NCI-H2029 (cell line): ENCODE measurements at places on chromosomes 7 and 10.

DNA sequence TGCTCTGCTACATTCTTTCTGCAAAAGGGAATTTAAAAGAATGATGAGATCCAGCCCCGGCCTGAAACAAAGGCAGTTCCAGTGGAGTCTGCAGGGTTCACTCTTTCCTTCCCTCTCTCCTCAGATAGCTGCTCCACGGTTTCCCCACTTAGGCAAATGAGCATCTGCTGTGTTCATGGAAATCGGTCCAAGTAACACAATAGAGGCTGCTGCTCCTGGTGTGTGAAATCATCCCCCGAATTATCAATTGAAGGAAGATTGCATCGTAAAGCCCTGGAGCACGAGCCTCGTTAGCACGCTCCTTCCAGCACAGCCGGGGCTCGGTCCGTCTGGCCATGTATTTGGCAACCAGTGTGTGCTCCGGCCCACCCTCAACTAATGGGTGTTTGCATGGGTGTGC lies 108.3 kb upstream of the DPP6 start:
- DNase-seq = no peak

DNA sequence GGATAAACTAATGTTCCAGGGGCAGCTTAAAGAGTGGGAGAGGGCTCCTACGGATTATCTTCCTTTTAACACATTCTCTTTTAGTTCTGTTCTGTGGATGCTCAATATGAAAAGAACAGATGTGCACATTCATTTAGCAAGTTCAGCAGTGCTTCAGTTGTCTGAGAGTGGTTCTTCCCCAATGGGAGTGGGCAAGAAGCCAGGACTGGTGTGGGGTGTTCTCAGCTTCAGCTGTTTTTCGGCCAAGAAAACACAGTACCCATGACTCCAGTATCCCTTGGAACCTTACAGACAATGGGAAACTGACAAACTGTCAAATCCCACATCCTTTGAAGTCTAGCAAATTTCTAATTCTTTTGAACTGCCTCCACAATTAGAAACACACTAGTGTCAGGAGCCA lies 71.5 kb upstream of the LRRC17 start:
- no peak for DNase-seq

GRCh38 chr10:58341947-58342346 lies 7.1 kb downstream of the UBE2D1 start:
- no peak for DNase-seq

GRCh38 chr10:43265799-43266721 lies 805 bp downstream of the RASGEF1A start:
- DNase-seq = no peak

GRCh38 chr7:35380739-35381224 lies 126.9 kb upstream of the TBX20 start:
- no peak for DNase-seq

GRCh38 chr10:7744307-7744706 lies 41.2 kb downstream of the ITIH2 start:
- DNase-seq = no peak

DNA sequence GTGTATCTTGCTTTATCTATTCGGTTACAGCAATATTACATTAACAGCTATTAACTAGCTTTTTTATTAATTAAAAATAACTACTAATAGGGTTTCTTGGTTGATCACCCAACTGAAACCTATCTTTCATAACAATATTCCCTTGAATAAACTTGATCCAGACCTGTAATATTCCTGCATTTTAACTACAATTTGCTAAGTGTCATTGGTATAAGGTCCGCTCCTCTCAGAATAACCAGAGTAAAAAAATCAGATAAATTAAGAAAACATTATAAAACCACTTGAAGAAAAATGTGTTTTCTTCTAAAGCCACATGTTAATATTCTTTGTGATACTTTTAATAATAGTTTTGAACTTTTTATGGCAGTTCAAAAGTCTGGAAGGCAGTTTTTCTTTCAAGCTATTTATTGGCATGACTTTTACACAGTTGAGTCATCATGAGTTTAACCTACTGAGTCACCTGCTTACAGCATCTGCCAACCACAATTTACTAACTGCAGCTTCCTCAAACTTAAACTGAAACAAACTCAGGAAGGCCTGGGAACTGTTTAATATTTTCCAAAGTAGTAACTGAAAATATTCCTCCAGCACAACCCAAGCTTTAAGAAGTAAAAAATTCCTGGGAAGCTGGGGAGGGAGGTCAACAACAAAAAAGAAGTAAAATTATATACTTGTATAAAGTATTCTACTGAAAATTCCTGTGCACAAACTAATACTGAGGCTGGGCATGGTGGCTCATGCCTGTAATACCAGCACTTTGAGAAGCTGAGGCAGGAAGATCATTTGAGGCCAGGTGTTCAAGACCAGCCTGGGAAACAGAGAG lies 103.2 kb downstream of the NRBF2 start:
- DNase-seq = no peak

- no peak for DNase-seq
Measured at GRCh38 chr7:7521259-7521658, 14.4 kb downstream of the COL28A1 start.

- DNase-seq = no peak
Measured at GRCh38 chr7:140005341-140005740, 57.4 kb downstream of the PARP12 start.

GRCh38 chr10:7408291-7409044 lies 2.4 kb downstream of the SFMBT2 start:
- DNase-seq = no peak

- DNase-seq = no peak
Measured at GRCh38 chr10:73646598-73647041, 5.3 kb upstream of the MYOZ1 start.

GRCh38 chr10:102185811-102186527 lies 33.8 kb downstream of the NOLC1 start:
- no peak for DNase-seq

- DNase-seq = no peak
Measured at GRCh38 chr7:144720149-144720548, 115.7 kb downstream of the TPK1 start.

DNA sequence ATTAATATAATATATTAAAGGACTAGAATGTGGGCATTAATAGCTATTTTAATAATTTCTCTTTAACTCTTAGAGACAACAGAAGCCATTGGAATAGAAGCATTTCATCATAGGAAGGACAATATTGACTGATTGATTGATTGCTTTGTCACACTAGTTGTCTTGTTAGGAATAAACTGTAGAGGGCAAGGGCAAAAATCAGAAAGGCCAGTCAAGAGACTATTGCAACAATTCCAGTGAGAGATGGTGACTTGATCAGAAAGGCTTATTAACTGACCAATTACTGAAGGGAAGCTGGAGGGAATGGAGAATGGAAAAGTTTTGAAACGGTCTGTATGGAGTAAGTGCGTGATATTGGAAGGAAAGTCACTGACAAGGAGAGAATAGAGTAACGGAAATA lies 87.3 kb downstream of the RUNDC3B start:
- no peak for DNase-seq

- no peak for DNase-seq
Measured at GRCh38 chr7:66952343-66953043, 31.5 kb downstream of the TMEM248 start.

- DNase-seq = no peak
Measured at GRCh38 chr10:15045380-15045779, 1.6 kb downstream of the OLAH start.

DNA sequence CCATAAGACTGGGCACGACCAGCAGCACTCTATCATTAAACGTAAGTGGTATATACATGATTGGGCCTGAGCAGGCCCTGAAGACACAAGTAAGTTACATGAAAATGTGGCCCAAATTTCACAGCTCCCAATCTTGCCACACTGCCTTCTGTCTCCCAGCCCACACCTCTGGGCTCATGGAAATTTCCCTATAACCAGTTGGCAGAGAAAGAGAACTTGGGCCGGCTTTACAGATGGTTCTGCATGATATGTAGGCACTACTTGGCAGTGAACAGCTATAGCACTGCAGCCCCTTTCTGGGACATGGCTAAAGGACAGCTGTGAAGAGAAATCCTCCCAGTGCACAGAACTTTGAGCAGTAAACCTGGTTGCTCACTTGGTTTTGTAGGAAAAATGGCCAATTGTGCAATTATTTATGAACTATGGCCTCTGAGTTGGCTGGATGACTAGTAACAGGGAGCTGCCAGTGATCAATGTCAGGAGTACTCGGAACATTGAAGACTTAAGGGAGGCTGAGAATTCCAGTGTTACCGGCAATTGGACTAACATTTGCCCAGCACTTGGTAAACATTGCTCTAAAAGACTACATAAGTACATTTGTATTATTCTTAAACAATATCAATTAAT lies 1006.6 kb upstream of the LRRN3 start:
- no peak for DNase-seq

- no peak for DNase-seq
Measured at GRCh38 chr10:112952282-112953173, 2.5 kb downstream of the TCF7L2 start.

DNA sequence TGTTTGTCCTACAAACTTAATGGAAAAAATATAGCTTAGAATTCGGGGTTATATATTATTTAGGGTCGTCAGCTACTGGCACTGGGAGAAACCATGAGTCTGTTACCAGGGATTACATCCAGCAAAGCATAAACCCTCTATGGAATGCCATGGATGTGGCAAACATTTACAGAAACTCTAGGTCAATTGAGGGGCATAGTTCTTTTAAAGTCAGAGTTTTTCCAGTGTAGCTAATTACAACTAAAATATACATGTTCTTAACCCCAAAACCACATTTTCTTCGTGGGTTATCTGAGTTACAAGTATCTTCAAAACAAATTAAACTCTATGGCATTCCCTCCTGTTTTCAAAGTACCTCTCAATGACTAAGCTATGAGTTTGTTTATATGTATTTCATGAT lies 99.3 kb upstream of the THSD7A start:
- DNase-seq = no peak

GRCh38 chr10:19803676-19804075 lies 12.6 kb upstream of the PLXDC2 start:
- no peak for DNase-seq

- DNase-seq = no peak
Measured at GRCh38 chr10:70052462-70053217, at the start of gene MACROH2A2. TSS of gene MACROH2A2 (plus strand) at chr10:70052846. CDS start at chr10:70075659, 22,813 bp downstream.

DNA sequence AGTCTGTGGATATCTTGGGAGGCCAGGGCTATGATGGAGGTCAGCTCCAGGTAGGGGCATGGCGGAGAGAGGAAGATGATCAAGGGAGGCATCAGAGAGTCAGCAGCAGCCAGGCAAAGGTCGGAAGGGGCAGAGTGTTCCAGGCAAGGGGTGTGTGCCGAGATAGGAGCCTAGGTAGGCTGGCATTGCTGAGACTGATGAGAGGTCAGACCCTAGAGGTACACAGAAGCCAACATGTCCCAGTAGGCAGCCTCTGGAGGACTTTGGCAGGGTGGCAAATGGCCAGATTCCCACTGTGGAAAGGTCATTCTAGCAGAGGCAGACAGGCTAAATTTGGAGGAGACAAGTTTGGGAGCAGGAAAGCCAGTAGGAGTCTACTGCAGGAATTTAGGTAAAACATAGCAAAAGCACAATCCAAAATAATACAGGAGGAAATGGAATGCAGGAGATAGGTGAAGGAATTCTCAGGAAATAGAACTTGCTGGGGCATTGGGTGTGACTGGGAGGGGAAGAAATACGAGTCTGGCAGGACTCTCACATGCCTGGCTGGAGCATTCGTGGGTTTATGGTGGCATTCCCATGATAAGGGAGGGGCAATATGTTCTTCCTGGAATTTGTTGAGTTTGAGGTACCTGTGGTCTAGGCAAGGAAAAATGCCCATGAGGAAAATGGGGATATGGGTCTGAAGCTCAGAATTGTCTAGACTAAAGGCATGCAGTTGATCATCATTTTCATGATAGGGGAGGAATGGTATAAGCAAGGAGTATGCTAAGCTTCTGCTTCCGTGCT lies 25.7 kb downstream of the TMEM176A start:
- DNase-seq = no peak

- no peak for DNase-seq
Measured at GRCh38 chr7:130935564-130936157, 201.7 kb upstream of the KLF14 start.

DNA sequence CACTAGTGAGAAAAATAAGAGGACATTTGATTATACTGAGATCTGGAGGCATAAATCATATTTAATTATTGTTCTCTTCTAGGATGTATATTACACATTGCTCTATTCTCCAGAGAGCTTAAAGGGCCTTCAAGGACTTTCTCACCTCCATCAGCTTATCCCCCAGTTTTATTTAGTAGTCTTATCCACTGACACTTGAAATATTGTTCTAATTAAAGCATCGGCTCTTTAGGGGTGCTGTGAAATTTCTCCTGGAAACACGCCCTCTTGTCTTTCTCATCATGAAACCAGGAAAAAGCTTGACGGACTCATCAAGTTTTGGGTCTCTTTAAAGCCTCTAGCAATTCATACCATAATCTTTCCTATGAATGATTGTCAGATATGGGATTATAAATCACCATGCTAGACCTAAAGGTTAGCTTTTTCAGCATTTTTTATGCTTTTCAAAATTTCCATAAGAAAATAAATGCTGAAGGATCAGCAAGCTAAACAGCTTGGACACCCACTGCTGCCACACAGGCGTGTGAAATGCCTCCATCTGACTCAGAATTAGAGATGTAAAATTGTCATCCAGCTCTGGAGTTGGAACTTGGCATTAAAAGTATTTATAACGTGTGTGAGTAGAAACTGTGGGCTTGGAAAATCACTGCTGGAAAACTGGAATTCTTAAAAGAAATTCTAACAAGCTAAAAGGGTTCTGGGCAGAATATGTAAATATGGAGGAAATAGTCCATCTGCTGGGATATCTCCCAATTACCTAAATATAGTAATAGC lies 216.3 kb downstream of the CHRM2 start:
- no peak for DNase-seq

GRCh38 chr7:28091190-28091589 lies 89.4 kb downstream of the JAZF1 start:
- DNase-seq = no peak

GRCh38 chr10:105585171-105585570 lies 944.1 kb downstream of the SORCS3 start:
- DNase-seq = no peak

- DNase-seq = no peak
Measured at GRCh38 chr10:103553743-103554487, 60.4 kb downstream of the NEURL1 start.
